Activated CD4-positive, alpha-beta T cell treated with anti-CD3 and anti-CD28 coated beads for 24 hours (primary cell): ENCODE measurements at places on chromosomes 5 and 9.

DNA sequence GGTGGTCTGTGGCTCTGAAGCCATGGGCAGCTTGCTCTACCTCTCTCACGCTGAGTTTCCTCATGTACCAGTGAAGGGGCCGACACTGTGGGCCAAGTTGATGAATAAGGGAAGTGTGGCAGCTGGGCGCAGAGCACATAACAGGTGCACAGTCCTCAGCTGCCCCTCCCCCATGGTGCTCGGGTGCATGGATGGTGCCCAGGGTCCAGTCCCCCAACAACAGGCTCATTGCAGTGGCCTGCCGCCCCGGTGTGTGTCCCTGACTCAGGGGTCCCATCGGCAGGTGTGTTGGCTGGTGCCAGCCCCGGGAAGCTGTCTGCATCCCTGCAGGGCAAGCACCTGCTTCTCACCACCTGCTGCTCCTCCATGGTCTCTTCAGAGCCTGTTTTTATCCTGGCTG, 36.6 kb downstream of the COL5A1 start:
- no peak for DNase-seq

- no peak for DNase-seq
These were observed 31.7 kb downstream of the BASP1 start for GRCh38 chr5:17249029-17249634.

GRCh38 chr5:67337751-67338150, 141.2 kb upstream of the CD180 start:
- no peak for DNase-seq

DNA sequence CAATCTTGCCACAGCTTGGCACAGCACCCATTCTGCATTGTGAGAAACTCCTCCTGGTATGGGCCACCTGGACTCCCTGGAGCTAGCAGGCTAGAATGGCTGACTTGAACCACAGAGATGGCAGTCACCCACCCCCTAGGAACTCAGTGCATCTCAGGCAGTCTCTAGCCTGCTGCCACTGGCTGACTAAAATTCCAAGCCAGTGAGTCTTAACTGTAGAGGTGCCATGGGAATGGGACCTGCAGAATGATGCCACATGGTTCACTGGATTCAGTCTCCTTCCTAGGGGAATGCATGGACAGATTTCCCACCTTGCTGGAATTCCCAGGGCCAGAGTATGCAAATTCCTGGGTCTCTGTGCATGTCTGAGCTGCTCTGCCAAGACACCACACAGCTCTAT, 382.9 kb downstream of the MAN2A1 start:
- no peak for DNase-seq

DNA sequence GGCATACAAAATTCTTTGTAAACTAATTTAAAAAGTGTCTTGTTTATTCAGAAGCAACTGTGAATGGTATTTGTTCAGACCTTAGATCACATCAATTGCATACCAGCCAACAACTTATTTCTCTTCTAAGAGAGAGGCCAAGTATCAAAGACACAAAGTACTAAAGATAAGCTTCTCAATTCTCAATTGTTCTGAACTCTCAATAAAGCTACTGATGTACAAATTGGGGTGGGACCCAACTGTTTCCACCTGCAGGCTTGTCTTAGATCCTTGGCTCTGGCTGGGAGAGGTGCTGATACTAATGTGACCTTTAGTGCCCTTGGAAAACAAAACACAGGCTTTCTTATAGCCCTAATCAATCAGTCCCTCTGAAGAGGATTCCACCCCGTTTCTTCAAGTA, 22.1 kb downstream of the XRCC4 start:
- no peak for DNase-seq

- DNase-seq: no peak
These were observed 599.9 kb downstream of the ISL1 start for GRCh38 chr5:51983161-51983560.

DNA sequence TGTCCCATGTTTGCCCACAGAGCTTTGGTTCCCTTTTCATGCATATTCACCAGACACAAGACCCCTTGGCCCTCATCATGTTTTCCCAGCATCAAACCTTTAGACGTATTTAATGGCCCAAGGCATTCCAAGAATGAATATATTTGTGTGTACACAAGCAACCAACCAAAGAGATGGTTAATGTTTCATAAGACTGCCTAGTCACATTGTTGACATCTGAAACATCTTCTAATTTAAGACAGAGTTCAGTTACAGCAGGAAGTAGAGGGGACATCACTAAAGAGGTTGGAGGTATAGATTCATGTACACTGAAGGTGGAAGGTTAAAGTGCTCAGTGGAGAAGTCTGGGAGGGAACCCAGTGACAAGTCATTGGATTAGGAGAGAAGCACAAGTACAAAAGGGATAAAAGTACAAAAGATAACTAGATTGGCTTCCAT, 49.1 kb downstream of the SUSD1 start:
- DNase-seq: no peak

GRCh38 chr5:51387884-51388275, 4.6 kb downstream of the ISL1 start:
- no peak for DNase-seq

- DNase-seq: no peak
These were observed 62.7 kb downstream of the MRPS30 start for GRCh38 chr5:44871401-44871800.

- DNase-seq: no peak
These were observed 89.6 kb upstream of the TBC1D2 start for GRCh38 chr9:98345011-98345410.

DNA sequence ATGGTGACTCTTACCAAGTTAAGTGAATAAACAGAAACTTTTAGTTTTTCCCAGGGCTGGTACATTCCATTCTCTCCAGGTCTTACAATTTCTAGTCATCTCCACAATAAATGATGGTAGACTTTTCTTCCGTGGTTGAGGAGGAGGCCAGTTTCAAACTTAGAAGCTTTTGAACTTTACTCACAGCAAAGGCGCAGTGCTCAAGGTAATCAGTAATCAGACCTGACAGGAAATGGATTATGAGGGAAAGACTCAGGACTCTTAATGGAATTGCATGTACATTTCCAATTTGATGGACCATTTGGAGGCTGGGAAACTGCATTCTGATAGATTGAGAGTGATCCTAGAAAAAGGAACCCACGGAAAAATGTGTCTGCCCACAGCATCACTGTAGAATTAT, 93.7 kb downstream of the SNCAIP start:
- DNase-seq: no peak

GRCh38 chr5:52995914-52996313, 6.8 kb downstream of the ITGA2 start:
- no peak for DNase-seq
